ENCODE measurements at places on chromosomes 6 and 20. TPM values are rescaled to one million over a fixed set of nuclear protein-coding genes. Genes with fewer than 3 reads are reported as not detected.

DNA sequence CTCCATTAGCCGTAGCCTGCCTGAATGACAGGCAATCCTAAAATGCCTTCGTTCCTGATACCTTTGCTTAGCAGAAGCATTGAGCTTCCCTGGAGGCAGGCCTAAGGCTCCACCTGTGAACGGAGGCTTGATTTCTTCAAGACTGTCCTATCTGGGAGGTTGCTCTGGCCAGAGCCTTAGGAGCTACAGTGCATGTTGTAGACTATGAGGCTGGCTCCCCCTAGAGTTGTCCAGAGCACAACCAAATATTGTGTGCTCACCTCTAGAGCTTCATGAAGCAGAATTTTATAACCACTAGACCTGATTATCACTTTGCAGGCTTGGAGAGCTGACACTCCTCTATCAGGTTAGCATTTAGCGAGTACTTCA lies 217.8 kb downstream of the MAFB start:
- no peaks in the 10 kb centered on the region for H3K4me1 ChIP-seq
- H3K4me3 ChIP-seq: no peak overlapping the region
- H3K27me3 ChIP-seq: no peaks in the 10 kb centered on the region
- peak; percentile 75 for DNase-seq

- H3K27ac ChIP-seq: peak overlapping the region; percentile 29
- no peaks in the 10 kb centered on the region for H3K27me3 ChIP-seq
- peak; percentile 2 for DNase-seq
- no peaks in the 10 kb centered on the region for H3K36me3 ChIP-seq
- H3K4me1 ChIP-seq: peaks cover 22% of the 10 kb centered on the region
Observed at GRCh38 chr6:51983564-51983963, 103.8 kb downstream of the PKHD1 start.

GRCh38 chr6:84415517-84415916 lies 188.1 kb upstream of the CEP162 start:
- H3K36me3 ChIP-seq: no peaks in the 10 kb centered on the region
- DNase-seq: no peak
- H3K4me1 ChIP-seq: no peaks in the 10 kb centered on the region
- no peak overlapping the region for H3K4me3 ChIP-seq
- H3K27me3 ChIP-seq: no peaks in the 10 kb centered on the region

GRCh38 chr6:132675002-132675401 lies 16.0 kb upstream of the TAAR1 start:
- H3K36me3 ChIP-seq: no peaks in the 10 kb centered on the region
- no peaks in the 10 kb centered on the region for H3K4me1 ChIP-seq
- peak; percentile 27 for DNase-seq
- H3K27me3 ChIP-seq: no peaks in the 10 kb centered on the region
- H3K27ac ChIP-seq: no peak overlapping the region
- no peak overlapping the region for H3K4me3 ChIP-seq

- no peak overlapping the region for H3K4me3 ChIP-seq
- H3K36me3 ChIP-seq: no peaks in the 10 kb centered on the region
- H3K27ac ChIP-seq: no peak overlapping the region
- H3K4me1 ChIP-seq: peaks cover 17% of the 10 kb centered on the region
- no peaks in the 10 kb centered on the region for H3K27me3 ChIP-seq
- DNase-seq: no peak
Observed at GRCh38 chr20:32514760-32515159, 70.4 kb downstream of the NOL4L start.

GRCh38 chr6:160831739-160832138 lies 129.7 kb downstream of the PLG start:
- DNase-seq: peak; percentile 3
- H3K36me3 ChIP-seq: no peaks in the 10 kb centered on the region
- no peak overlapping the region for H3K4me3 ChIP-seq
- no peak overlapping the region for H3K27ac ChIP-seq

DNA sequence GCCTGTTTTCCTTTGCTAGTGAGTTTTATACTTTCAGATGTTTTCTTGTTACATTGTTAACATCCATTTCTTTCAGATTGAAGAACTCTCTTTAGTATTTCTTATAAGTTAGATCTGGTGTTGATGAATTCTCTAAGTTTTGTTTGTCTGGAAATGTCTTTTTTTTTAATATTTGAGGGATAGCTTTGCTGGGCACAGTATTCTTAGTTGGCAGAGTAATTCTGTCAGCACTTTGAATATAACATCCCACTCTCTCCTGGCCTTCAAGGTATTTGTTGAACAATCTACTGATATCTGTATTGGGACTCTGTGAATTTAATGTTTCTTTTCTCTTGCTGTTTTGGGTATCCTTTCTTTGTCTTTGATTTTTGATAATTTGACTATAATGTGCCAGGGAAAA lies 79.4 kb upstream of the UST start:
- H3K36me3 ChIP-seq: peaks cover 13% of the 10 kb centered on the region
- DNase-seq: no peak
- no peaks in the 10 kb centered on the region for H3K27me3 ChIP-seq
- H3K4me1 ChIP-seq: no peaks in the 10 kb centered on the region

DNA sequence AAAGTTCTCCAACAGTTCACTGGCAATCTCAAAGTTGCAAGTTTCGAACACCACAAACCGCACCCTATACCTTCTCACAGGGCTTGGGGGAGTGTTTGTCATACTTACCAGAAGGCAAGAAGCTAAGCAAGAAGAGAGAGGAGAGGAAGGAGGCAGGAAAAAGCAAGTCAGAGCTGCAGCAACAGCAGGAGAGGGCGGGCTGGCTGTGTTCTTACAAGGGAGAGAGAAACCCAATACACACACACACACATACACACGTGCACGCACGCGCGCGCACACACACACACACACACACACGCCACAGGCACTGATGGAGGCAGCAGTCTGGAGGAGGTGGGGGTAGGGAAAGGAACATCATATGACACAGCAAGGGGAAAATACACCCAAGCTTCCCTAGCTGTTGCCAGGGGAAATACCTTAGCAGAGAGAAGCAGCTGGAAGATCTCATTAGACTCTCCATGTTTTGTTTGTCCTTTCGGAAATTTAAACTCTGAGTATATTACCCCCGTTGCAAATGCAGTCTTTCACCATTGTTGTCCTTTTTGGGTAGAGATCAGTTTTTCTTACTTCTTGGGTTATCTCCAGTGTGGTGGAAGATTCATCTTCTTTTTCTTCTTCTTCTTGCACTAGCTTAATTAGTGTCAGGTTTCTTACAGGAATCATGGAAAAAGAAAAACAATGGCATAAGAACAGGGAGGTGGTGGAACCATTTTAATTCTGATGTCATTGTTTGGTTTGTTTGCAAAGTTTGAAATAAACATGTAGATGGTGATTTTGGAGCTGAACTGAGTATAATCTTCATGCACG lies at the start of gene TXLNB:
Gene TXLNB, minus strand, starts transcription at position 186 of the 807 bp plus-strand sequence. CDS start 3,099 bp downstream, outside the sequence.
- DNase-seq: peak; percentile 38
- no peaks in the 10 kb centered on the region for H3K36me3 ChIP-seq
- H3K27me3 ChIP-seq: no peaks in the 10 kb centered on the region
- H3K27ac ChIP-seq: 0 out of 2 replicates have a peak within 1 kb of the TSS, but pooled peaks have one; percentile 14
- peaks cover 13% of the 10 kb centered on the region for H3K4me1 ChIP-seq
- no peak within 1 kb of the TSS for H3K4me3 ChIP-seq

- H3K27me3 ChIP-seq: no peaks in the 10 kb centered on the region
- H3K4me3 ChIP-seq: no peak overlapping the region
- no peak overlapping the region for H3K27ac ChIP-seq
- peaks cover 5% of the 10 kb centered on the region for H3K4me1 ChIP-seq
Observed at GRCh38 chr6:31393932-31394331, 9.5 kb upstream of the MICA start.

DNA sequence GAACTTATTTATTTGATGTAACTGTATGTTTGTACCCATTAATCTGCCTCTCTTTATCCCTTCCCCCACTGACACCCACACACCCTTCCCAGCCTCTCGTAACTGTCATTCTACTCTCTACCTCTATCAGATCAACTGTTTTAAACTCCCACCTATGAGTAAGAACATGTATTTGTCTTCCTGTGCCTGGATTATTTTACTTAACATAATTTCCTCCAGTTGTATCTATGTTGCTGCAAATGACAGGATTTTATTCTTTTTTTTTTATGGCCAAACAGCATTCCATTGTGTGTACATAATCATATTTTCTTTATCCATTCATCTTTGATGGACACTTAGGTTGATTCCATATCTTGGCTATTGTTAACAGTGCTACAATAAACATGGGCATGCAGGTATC lies 49.3 kb downstream of the PHACTR2 start:
- H3K4me3 ChIP-seq: no peak overlapping the region
- H3K27me3 ChIP-seq: no peaks in the 10 kb centered on the region
- DNase-seq: no peak
- no peaks in the 10 kb centered on the region for H3K4me1 ChIP-seq
- peaks cover 4% of the 10 kb centered on the region for H3K36me3 ChIP-seq

- no peak overlapping the region for H3K27ac ChIP-seq
- DNase-seq: no peak
- no peaks in the 10 kb centered on the region for H3K27me3 ChIP-seq
- H3K4me3 ChIP-seq: no peak overlapping the region
Observed at GRCh38 chr6:57193177-57193576, 21.1 kb downstream of the BAG2 start.

- H3K36me3 ChIP-seq: peaks cover 42% of the 10 kb centered on the region
- H3K4me3 ChIP-seq: no peak overlapping the region
- no peak for DNase-seq
Observed at GRCh38 chr6:53264915-53265607, 83.7 kb downstream of the ELOVL5 start.

GRCh38 chr6:45441851-45442453 lies 64.2 kb upstream of the SUPT3H start:
- H3K36me3 ChIP-seq: no peaks in the 10 kb centered on the region
- H3K27me3 ChIP-seq: no peaks in the 10 kb centered on the region
- peaks cover 17% of the 10 kb centered on the region for H3K4me1 ChIP-seq
- no peak for DNase-seq
- H3K4me3 ChIP-seq: no peak overlapping the region

DNA sequence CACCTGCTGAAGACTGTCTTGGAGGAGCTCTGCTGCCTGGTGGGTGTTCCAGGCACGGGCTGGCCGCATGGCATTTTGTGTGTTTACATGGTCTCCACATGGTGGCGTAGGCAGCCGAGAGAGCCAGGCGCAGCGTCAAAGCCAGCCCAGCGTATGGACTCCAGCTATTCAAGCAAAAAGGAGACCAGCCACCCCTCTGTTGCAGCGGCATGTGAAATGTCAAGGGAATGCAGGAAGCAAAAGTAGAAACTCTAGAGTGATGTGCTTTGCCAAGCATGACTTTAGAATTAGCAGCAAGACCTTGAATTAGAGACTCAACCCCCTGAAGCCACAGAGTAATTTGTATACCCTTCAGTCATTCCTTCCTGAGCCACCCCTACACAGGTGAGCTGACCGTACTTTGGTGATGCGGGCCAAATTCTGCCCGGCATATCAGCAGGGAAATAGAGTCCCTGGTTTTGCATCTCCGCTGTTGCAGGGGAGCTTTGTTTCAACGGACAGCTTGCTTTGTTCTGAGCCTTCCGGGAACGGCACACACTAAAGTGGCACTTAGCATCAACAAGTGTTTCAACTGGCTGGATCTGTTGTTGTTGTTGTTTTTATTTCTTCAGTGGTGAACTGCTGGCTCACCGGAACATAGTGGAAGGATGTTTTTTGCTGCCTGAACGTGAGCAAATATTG lies 48.5 kb downstream of the FNDC1 start:
- peak; percentile 90 for DNase-seq
- H3K4me3 ChIP-seq: no peak overlapping the region
- H3K27ac ChIP-seq: no peak overlapping the region
- no peaks in the 10 kb centered on the region for H3K27me3 ChIP-seq

DNA sequence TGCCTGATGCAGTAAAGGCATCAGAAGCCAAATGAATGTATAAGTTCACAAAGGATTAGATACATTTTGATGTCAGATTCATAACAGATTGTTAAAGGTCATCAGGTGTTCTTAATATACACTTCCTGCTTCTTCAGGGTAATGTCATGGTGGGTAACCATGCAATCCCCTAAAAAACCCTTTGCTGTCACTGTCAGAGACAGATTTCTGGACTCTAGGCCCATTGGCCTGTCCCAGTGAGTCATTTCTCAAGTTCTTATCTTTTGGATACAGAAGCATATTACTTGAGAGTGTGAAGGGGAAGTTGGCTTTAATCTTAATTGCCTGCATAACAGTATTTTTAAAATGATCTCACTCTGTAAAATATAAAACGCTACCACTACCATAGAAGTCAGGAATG lies 895.6 kb upstream of the MAP3K7 start:
- no peaks in the 10 kb centered on the region for H3K4me1 ChIP-seq
- no peaks in the 10 kb centered on the region for H3K27me3 ChIP-seq
- H3K4me3 ChIP-seq: no peak overlapping the region
- no peaks in the 10 kb centered on the region for H3K36me3 ChIP-seq
- no peak for DNase-seq
- H3K27ac ChIP-seq: no peak overlapping the region

GRCh38 chr20:21386111-21386510 lies 11.2 kb downstream of the NKX2-4 start:
- DNase-seq: no peak
- peaks cover 16% of the 10 kb centered on the region for H3K27me3 ChIP-seq
- H3K4me1 ChIP-seq: peaks cover 11% of the 10 kb centered on the region

DNA sequence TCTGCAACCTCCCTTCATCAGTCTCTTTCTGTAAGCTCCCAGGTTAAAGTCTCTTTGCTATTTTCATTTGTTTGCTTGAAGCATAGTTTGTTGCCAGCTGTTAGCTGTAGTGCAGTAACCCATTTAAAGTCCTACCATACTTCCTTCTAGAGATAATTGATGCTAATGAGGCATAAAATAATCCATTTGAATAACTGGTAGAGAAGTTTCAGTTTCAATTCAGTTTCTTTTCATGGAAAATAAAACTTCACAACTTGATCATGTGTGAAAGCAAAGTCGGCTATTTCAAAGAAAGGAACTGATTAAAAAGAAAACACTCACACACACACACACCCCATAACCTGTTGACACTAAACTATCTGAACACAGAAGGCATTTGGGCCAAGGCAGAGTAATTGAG lies 68.5 kb upstream of the TENT5A start:
- H3K4me1 ChIP-seq: peaks cover 5% of the 10 kb centered on the region
- no peak for DNase-seq
- no peak overlapping the region for H3K4me3 ChIP-seq
- H3K27ac ChIP-seq: no peak overlapping the region
- no peaks in the 10 kb centered on the region for H3K36me3 ChIP-seq

- H3K27ac ChIP-seq: no peak overlapping the region
- H3K27me3 ChIP-seq: no peaks in the 10 kb centered on the region
- no peak for DNase-seq
- H3K4me3 ChIP-seq: no peak overlapping the region
Observed at GRCh38 chr6:53811082-53811481, 16.3 kb downstream of the LRRC1 start.

- H3K27ac ChIP-seq: no peak overlapping the region
- H3K27me3 ChIP-seq: no peaks in the 10 kb centered on the region
- no peak for DNase-seq
- peaks cover 14% of the 10 kb centered on the region for H3K4me1 ChIP-seq
- no peaks in the 10 kb centered on the region for H3K36me3 ChIP-seq
Observed at GRCh38 chr6:9295644-9296043, 860.3 kb upstream of the SLC35B3 start.

- DNase-seq: no peak
- no peaks in the 10 kb centered on the region for H3K36me3 ChIP-seq
- H3K27ac ChIP-seq: no peak overlapping the region
- no peak overlapping the region for H3K4me3 ChIP-seq
- H3K27me3 ChIP-seq: no peaks in the 10 kb centered on the region
- no peaks in the 10 kb centered on the region for H3K4me1 ChIP-seq
Observed at GRCh38 chr6:45488889-45489288, 111.2 kb upstream of the SUPT3H start.

The IL17F gene
- polyA plus RNA-seq: not detected

The NKAIN4 gene
- polyA plus RNA-seq: 9.5 TPM

The PTCHD4 gene
- polyA plus RNA-seq: 0.19 TPM

The HLA-DMB gene
- polyA plus RNA-seq: 1.4 TPM

The TXLNB gene
- polyA plus RNA-seq: 0.10 TPM

The MOCS1 gene
- polyA plus RNA-seq: 13.9 TPM

The NANP gene
- polyA plus RNA-seq: 3.2 TPM

The CAGE1 gene
- 0.12 TPM for polyA plus RNA-seq

The ZNF341 gene
- 3.6 TPM for polyA plus RNA-seq

The KLC4 gene
- polyA plus RNA-seq: 14.9 TPM
